BJ (cell line): ENCODE measurements at places on chromosomes 5 and 9.

DNA sequence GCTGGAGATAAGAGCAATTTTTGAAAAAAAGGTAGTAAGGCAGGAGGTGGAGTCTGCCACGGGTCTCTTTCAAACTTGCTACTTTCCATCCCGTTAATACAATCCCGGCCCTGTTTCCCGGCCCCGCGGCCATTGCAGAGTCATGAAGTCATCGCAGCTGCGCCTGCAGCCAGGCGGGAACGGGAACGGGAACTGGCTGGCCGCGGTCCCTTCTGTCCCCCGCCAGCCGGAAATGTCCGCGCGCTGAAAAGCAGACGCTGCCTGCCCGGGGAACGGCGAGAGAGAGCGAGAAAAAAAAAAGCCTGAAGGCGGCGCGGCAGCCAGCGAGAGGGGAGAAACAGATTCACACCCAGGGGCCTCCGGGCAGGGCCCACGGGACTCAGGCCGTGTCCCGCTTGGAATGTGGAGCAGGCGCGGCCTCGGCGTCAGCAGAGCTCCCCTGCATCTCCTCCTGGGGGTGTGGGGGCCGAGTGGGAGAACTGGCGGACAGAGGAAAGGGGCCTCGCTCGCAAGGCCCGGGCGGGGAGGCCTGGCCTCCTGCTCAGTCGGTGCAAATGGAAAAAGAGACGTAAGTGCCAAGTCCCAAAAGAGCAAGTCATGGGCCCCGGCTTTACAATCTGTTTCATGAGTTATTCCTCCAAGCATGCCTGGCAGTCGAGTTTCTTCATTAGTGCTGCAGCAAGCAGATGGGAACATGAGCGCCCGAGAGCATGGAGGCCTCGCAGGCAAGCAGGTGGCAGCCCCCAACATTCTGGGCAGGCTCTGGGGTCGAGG lies 201.2 kb upstream of the GAS1 start:
- DNase-seq = peak; percentile 27

GRCh38 chr5:67187006-67187715 lies 9.4 kb downstream of the CD180 start:
- no peak for DNase-seq

- no peak for DNase-seq
Observed at GRCh38 chr5:149936700-149937091, 7.9 kb downstream of the PDE6A start.

DNA sequence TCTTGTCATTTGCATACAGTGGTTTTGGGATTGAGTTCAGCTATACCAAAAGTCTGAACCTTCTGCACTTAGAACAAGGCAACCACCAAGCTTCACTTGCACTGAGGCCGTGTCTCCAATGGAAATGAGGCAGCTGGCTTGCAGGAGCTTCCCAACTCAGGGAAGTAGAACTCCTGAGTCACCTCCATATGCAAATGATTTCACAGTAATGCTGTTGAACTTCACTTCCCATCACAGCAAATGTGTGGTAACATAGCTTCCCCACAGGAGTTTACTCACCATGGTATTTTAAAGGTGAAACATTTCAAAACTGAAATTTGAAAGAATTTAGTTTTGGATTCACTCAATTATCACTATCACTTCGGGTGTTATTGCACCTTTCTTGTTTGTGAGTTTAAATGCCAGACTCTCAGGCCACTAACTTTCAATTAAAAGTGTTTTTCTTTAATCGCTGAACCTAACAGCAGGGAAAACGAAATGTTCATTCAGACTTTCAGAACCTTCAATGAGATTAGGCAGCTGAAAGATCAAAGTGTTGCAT lies 9.0 kb downstream of the CD274 start:
- no peak for DNase-seq

DNA sequence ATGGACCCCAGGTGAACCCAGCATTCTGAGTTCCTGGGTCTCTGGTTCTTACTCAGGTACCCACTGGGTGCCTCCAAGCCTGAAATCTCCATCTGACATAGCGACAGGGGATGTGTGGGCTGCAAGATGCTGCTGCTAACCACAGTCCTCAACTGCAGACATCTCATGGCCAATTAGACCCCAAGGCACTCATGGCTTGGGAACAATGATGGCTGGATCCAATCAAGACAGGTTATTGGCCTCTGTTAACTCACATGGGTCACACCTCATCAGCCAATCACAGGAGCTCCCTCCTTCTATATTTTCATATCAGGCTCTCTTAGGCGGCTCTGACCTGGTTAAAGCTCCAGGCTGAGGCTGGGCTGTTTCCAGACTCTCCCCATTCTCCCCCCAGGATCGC lies 57.0 kb downstream of the CXXC5 start:
- no peak for DNase-seq

GRCh38 chr5:172436078-172436878 lies 18.0 kb downstream of the SH3PXD2B start:
- no peak for DNase-seq

DNA sequence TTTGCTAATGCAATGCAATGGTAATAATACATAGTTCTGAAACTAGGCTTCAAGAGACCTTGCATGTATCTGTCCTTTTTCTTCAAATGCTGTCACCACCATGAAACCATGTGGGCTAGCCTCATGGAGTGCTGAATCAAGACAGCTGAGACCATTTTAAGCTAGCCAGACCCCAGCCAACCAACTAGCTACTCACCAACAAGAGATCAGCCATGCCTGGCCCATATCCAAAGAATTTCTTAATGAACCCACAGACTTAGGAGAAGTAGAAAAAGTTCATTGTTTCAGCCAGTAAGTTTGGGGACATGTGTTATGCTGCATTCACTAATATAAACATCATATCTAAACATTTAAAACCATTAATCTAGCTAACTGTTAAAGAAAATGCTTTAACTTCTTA lies 139.8 kb upstream of the EDIL3 start:
- DNase-seq = no peak

- no peak for DNase-seq
Observed at GRCh38 chr5:139740992-139741672, 54.5 kb upstream of the PSD2 start.

- no peak for DNase-seq
Observed at GRCh38 chr5:77425998-77426659, 66.0 kb downstream of the WDR41 start.

DNA sequence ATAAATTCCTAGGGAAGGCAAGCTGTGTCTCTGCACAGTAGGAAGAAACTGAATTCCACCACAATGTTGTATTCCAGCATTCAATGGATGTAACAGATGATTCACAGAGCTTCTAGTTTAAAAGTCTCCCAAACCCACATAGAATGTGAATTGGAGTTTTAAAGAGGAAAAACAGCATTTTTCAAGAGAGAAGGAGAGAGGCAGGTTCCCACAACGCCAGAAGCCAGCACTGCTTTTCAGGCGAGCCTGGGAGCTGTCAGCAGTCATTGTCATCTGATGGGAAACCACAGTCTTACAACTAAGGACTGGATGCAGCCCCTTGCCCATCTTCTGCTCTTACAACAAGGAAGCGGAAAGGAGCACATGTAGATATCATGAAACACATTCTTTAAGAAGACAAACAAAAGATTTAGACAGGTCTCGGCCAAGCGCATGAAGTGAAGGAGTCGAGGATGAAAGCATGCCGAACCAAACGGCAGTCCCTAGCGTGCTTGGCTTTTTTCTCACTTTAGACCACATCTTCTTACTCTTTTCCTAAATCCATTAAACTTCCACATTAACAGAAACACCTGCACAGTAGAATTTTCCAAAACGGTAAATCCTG lies 638 bp downstream of the DIRAS2 start:
- no peak for DNase-seq

DNA sequence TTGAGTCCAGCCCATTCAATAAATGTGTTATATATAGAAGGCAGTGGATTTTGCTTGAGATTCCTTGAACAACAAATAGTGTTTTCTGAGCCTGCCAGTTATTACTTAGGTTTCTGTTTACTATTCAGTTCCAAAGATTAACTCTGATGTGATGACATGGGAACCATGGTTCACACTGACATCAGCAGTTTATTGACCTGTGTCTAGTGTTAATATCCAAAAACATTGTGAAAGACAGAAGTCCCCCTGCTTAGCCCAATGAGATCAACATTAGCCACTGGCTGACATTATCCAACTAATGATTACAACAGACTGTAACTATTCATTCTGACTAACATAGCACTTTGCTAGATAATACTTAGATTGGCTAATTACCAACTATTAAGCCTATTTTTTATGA lies 14.9 kb downstream of the APBA1 start:
- no peak for DNase-seq

DNA sequence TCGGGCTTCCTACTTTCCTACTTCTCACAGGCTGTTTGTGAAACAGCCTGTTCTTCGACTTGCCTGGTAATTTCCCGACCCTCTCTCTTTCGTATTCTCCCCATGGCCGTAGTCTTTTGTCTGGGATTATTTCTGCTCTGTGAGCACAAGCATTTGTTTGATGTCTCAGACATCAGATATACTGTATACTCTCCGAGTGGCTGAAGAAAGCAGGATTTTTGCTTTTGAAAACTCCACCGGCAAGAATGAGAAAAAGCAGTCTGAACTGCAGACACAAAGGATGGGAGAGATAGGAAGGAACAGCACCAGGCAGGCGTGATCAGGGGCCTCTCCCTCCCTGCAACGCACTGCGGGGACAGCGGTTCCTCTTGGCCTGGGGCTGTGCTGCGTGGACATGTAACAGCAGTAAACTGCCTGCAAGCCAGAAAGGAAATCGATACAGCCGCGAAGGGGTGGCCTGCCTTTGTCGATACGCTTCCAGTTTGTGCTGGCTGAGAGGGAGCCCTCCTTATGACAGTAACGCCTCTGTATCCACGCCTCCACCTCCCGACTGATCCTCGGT lies 313.9 kb upstream of the TLE4 start:
- no peak for DNase-seq

- no peak for DNase-seq
Observed at GRCh38 chr5:112275671-112276070, 143.4 kb downstream of the EPB41L4A start.

GRCh38 chr9:134929193-134930158 lies 11.8 kb upstream of the FCN1 start:
- no peak for DNase-seq

- DNase-seq = no peak
Observed at GRCh38 chr5:23352446-23352845, 155.0 kb upstream of the PRDM9 start.

DNA sequence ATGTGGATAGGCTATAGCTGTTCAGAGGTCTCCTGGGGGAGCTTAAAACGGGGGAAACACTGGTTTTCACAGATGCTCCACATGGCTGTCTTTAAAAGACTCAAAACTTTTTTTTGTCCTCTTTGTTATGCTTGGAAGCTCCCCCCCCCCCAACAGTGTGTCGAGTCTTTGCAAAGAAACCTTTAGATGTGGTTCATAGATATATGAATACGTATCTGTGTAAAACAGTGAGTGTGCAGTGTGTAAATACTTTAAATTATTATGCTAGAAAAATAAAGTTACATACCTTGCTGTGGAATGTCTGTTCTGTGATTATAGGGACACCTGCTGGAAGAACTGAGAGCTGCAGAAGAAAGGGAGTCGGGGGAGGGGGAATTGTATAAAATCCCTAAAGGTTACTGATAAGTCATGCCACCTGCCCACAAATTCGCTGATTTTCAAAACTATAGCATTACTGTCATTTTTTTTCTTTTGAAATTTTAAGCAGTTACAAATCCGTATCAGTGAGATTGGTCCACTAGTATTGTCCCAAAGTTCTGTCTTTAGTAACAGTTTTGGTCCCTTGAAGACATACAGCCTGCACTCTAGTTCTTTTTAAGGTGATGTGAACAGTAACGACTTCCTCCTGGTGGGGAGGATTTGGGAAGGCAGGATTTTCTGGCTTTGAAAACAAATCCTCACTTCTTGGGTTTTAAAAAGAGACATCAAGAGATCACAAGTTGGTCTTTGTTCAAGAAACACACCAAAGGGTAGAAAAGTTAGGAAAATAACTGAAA lies 22.9 kb downstream of the RGMB start:
- no peak for DNase-seq

DNA sequence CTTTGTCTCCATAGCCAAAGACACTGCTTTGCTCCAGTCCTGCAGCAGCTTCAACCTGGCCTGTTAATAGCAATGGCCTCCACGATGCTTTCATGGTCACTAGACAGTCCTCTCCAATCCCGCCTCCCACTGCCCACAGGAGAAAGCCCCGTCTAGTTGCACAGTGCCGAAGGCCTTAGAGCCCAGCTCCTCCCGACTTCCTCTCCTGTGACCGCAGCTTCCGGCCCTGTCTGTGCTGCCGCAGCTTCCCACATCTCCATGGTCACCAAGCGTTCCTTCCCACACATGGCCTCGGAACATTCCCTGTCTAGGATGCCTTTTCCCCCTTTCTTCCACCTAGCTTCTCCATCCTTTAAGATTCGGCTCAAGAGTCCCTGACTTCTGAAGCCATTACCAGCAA lies 23.4 kb downstream of the PCA3 start:
- no peak for DNase-seq

GRCh38 chr5:57434227-57434640 lies 48.4 kb downstream of the ACTBL2 start:
- DNase-seq = no peak

GRCh38 chr9:94907264-94907936 lies 180.9 kb downstream of the AOPEP start:
- DNase-seq = no peak

- DNase-seq = no peak
Observed at GRCh38 chr5:128532127-128532526, 5.9 kb downstream of the FBN2 start.

GRCh38 chr9:79120941-79121340 lies 450.8 kb upstream of the TLE4 start:
- DNase-seq = no peak

DNA sequence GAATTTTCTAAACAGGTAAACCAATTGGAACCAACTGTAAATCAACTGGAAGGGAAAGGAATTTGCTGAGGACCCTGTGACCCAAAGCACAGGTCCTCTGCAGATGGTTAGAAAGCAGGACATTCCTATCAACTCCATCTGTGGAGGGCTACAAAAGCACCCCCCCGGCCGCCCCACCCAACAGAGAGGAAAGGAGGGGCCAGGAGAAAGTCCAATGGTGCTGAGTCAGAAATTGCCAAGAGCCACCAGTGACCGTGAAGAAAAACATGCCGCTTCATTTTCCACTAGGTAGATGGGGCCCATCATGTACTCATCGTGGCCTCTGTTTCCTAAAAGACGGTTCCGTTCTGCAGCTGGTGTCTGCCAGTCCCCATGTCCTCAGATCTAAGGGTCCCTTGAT lies 66.3 kb downstream of the RAPGEF1 start:
- DNase-seq = no peak

DNA sequence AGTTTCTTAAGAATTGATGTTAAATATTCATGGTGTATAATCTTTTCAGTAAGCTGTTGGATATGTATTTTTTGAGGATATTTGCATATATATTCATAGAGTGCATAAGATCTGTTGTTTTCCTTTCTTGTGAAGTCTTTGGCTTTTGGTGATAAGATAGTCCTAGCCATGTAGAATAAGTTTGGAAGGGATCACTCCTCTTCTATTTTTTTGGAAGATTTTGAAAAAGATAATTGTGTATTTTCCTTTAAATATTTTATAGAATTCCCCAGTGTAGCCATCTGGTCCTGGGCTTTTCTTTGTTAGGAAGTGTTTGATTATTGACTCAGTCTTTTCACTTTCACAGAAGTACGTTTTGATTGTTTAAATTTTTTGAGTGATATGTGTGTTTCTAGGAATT lies 318.8 kb upstream of the CDH10 start:
- no peak for DNase-seq
